IMR-90 (cell line): ENCODE measurements at places on chromosomes 4 and X. TPM values are rescaled to one million over a fixed set of nuclear protein-coding genes. Genes with fewer than 3 reads are reported as not detected.

DNA sequence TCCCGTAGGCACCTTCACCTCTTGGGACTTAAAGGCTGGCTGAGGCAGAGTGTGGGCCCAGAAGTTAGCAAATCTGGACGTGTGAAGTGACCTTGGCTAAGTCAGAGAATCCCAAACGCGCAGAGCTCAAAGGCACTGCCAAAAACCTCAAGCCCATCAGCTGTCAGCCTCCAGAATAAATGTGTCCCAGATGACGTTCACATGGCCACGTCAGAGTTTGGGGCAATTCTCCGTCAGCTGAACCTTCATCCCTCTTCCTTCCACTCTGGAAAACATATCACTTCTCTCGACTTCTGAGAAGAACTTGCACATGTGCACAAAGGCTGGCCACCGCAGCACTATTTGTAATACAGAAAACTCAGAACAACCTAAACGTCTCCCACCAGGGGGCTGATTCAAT is 35.7 kb upstream of the APLN start:
- DNase-seq: peak; percentile 12

- DNase-seq: no peak
These were observed 503.3 kb downstream of the PCDH18 start for GRCh38 chr4:137029026-137029425.

GRCh38 chr4:40991908-40992307 is 222.4 kb downstream of the APBB2 start:
- no peak for DNase-seq

- DNase-seq: no peak
These were observed 26.9 kb upstream of the AMOT start for GRCh38 chrX:112867570-112867969.

SPANXN4 gene
- not detected in 2 replicates for polyA plus RNA-seq

MAGEA1 gene
- polyA plus RNA-seq: not detected in 2 replicates
